ENCODE measurements at places on chromosomes 11 and 22.

DNA sequence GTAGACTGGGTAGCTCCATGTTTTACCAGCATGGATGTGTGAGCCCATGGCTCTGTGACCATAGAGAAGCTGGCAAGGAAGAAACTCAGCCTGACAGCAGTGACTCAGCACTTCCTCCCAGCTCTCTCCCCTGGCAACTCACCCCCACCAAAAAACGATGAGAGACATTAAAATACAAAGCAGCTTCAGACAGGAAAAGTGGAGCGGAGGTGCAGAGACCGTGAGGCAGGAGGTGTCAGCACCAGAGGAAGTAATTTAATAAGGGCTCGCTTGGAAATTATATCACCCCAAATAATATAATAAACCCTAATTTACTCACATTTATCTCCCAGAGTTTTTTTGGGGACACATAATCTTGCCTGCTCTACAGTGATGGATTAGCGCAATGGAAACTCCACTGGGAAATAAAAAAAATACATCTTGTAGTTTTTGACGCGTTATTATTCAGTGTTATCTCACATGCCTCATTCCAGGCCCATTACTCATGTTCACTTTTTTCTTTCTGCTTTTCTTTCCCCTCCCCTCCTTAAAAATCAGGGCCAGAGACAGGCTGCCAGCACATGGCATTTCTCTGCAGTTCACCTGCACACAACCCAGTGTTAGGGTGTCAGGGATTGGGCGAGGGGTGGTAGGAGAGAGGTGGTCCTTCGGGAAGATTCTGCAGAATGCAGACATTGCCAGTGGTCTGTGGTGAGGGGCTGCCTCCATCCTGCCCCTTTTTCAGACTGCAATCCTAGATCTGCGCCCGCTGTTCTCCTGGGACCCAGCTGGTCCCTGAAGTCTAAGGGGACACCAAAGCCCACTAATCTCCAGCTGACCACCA lies 170.8 kb downstream of the BUD13 start:
- H3K27ac ChIP-seq = no peak overlapping the region
- no peak overlapping the region for H3K4me3 ChIP-seq

DNA sequence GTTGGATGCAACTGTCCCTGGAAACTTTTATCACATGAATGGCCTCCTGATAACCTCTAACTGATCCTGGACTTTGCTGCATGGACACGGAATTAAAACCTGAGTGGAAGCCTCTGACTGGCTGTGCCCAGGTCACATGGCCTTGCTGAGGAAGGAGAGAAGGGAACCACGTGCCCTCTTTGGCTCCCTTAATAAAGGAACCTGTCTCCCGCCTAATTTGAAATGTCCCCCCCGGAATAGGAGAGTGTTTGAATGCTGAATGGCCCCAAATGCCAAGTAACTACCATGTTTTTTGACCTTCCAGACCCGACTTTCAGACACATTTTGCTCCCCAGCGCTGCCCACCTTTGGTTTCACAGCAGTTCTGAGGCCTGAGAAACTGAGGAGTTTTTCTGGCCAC lies 76.9 kb downstream of the ADAMTS15 start:
- H3K4me1 ChIP-seq = peaks cover 11% of the 10 kb centered on the region
- no peak for DNase-seq
- H3K4me3 ChIP-seq = no peak overlapping the region
- peak overlapping the region; percentile 86 for H3K27ac ChIP-seq

GRCh38 chr11:31817621-31818424 lies 6.7 kb upstream of the PAX6 start:
- DNase-seq = no peak
- H3K36me3 ChIP-seq = no peaks in the 10 kb centered on the region
- H3K27ac ChIP-seq = no peak overlapping the region
- H3K27me3 ChIP-seq = peaks cover 100% of the 10 kb centered on the region

DNA sequence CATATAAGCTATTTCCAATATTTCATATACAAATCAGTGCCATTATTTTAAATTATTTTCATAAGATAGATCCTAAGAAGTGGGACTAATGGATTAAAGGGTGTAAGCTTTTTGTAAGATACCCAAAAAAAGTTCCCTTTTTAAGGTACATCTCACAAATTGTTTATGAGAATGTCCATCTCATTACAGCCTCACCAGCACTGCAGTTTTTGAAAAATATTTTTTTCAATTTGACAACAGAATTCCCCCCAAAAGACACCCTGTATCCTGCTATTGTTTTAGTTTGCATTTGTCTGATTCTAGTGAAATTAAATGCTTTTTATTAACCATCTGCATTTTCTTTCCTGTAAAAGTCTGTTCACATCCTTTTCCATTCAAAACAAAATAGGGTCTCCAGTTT lies 69.0 kb downstream of the TIMP3 start:
- H3K4me1 ChIP-seq = no peaks in the 10 kb centered on the region
- no peaks in the 10 kb centered on the region for H3K36me3 ChIP-seq

DNA sequence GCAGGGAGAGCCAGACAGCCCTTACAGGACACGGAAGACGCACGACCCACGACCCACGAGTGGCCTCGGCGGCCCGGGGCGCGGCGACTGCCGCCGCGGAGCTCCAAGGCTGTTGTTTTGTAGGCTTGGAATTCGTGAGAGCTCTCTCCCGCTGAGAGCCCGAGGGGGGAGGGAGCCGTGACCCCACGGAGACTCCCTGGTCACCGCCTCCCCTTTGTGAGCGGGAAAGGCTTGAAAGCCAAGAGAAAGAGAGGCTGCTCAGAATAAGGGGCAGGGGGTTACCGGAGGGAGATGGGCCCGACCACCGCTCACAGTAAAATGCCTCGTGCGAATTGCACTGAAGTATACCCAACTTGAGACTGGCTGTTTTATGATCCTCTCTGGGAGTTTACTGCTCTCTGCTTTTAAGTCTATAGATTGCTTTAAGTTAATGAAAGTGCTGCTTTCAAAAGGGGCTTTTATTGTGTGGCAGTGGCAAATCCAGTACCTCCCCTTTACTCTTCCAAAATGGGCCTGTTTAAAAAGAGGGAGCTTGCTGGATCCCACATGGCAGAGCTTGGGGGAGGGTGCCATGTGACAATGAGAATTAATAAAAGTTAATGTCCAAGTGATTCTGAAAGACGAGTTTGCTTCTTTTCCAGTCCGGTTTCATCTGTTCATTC lies 2.9 kb downstream of the PKNOX2 start:
- peak; percentile 36 for DNase-seq
- H3K4me1 ChIP-seq = peaks cover 58% of the 10 kb centered on the region
- H3K27me3 ChIP-seq = no peaks in the 10 kb centered on the region
- peak overlapping the region; percentile 72 for H3K27ac ChIP-seq
- H3K36me3 ChIP-seq = no peaks in the 10 kb centered on the region

- peak overlapping the region; percentile 50 for H3K4me3 ChIP-seq
- H3K36me3 ChIP-seq = no peaks in the 10 kb centered on the region
- H3K27me3 ChIP-seq = peaks cover 52% of the 10 kb centered on the region
Observed at GRCh38 chr11:112962579-112963367, 1.6 kb downstream of the NCAM1 start.

- peak overlapping the region; percentile 21 for H3K27ac ChIP-seq
- no peaks in the 10 kb centered on the region for H3K27me3 ChIP-seq
- H3K36me3 ChIP-seq = no peaks in the 10 kb centered on the region
- DNase-seq = no peak
- H3K4me1 ChIP-seq = peaks cover 26% of the 10 kb centered on the region
Observed at GRCh38 chr11:86040919-86041850, 27.7 kb downstream of the PICALM start.

GRCh38 chr11:45662096-45662664 lies 3.2 kb downstream of the CHST1 start:
- DNase-seq = no peak
- no peaks in the 10 kb centered on the region for H3K36me3 ChIP-seq
- H3K4me3 ChIP-seq = no peak overlapping the region
- no peaks in the 10 kb centered on the region for H3K27me3 ChIP-seq
- H3K4me1 ChIP-seq = peaks cover 22% of the 10 kb centered on the region

GRCh38 chr11:65375012-65375411 lies 7.4 kb downstream of the SLC25A45 start:
- no peaks in the 10 kb centered on the region for H3K27me3 ChIP-seq
- DNase-seq = no peak
- peaks cover 14% of the 10 kb centered on the region for H3K4me1 ChIP-seq
- H3K27ac ChIP-seq = no peak overlapping the region

DNA sequence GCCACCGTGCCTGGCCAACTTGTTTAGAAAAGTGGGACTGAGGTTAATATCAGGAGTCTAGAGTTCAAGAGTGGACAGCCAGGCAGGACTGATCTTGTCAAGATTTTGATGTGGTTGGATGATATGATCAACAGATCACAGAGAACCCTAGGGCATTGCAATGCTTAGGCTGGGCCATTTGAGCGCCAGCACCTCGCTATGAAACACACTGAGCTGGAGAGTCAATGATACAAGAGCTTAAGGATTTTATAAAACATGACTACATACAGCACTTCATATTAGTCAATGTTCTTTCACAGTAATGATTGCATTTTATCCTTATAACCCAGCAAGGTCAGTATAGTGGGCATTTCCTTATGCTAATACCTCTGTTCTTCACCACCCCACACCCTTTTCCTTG lies 15.4 kb upstream of the PEX26 start:
- H3K4me3 ChIP-seq = no peak overlapping the region
- peak overlapping the region; percentile 53 for H3K27ac ChIP-seq
- H3K36me3 ChIP-seq = no peaks in the 10 kb centered on the region

GRCh38 chr11:122647736-122648275 lies 7.7 kb upstream of the UBASH3B start:
- no peaks in the 10 kb centered on the region for H3K36me3 ChIP-seq
- no peaks in the 10 kb centered on the region for H3K4me1 ChIP-seq
- H3K27ac ChIP-seq = no peak overlapping the region
- no peak for DNase-seq

DNA sequence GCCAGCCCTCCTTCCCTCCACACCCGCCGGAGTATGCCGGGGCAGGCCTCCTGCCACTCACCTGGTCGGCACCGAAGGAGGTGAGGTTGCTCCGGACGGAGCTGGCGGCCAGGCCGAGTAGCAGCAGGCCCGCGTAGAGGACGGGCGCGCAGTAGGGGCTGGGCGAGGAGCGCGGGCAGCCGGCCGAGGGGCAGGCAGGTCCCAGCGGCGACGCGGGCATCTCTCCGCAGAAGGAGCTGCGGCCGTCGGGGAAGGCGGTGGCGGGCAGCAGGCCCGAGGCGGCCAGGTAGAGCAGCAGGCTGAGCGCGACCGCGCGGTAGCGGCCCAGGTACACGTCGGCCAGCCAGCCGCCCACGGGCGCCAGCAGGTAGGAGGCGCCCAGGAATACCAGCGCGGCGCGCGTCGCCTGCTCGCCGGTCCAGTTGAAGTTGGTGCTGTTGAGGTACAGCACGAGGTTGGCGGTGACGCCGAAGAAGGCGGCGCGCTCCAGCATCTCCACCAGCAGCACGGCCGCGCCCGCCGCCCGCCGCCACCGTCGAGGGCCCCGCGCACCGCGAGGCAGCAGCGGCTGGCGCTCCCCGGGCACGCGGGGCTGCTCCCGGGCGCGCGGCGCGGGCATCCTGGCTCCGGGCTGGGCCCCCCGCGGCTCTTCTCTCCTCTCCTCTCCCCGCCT lies 907 bp downstream of the SLC15A3 start:
- peak; percentile 54 for DNase-seq
- peak overlapping the region; percentile 60 for H3K4me3 ChIP-seq
- peak overlapping the region; percentile 78 for H3K27ac ChIP-seq
- no peaks in the 10 kb centered on the region for H3K4me1 ChIP-seq
- H3K27me3 ChIP-seq = no peaks in the 10 kb centered on the region
- no peaks in the 10 kb centered on the region for H3K36me3 ChIP-seq

DNA sequence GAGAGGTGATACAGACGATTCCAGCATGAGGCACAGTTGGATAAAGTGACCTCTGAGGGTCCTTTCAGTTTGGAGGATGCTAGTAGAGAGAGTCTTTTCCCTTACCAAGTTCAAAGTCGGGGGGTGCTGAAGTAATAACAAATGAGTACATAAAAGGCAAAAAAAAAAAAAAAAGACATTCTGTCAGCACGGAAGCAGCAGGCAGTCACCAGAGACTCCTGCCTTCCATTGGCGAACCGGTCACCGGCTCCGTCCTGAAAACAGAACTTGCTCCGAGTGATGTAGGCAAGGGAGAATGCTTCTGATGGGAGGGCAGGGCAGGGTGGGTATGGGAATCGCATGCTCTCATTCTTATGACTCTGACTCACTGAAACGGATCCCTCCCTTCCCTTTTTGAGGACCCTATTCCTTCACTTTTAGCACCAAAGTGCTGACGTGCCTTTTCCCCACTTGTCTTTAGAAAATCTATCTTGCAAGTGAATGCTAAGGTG lies 65.9 kb downstream of the PRR5L start:
- H3K27ac ChIP-seq = peak overlapping the region; percentile 21
- no peaks in the 10 kb centered on the region for H3K27me3 ChIP-seq
- H3K36me3 ChIP-seq = no peaks in the 10 kb centered on the region
- peaks cover 5% of the 10 kb centered on the region for H3K4me1 ChIP-seq

DNA sequence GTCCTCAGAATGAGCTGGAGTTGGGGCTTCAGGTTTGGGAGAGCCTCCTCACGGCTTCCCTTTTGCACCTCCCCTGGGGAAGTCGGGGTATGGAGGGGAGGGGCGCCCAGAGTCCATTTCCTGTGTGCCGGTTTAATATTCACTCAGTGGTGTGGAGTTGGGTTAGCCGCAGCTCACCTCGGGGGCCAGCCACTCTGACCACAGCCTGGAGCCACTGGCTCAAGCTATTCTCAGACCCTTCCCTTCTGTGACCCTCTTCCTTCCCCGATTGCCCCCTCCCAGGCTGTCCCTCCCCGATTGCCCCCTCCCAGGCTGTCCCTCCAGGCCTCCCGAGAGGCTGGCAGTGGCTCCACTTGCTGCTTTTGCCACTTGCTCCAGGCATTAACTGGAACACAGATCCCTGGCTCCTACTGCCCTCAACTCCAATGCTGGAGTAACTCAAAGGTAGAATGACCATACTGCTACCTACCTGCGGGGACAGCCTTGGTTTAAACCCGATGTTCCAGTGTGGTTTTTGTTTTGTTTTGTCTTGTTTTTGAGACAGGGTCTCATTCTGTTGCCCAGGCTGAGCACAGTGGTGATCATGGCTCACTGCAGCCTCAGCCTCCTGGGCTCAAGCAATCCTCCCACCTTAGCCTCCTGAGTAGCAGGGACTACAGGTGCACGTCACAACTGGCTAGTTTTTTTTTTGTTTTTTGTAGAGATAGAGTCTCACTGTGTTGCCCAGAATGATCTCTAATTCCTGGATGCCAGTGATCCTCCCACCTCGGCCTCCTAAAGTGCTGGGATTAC lies 29.3 kb downstream of the RPUSD4 start:
- H3K4me1 ChIP-seq = no peaks in the 10 kb centered on the region
- no peaks in the 10 kb centered on the region for H3K36me3 ChIP-seq
- no peak for DNase-seq
- no peaks in the 10 kb centered on the region for H3K27me3 ChIP-seq
- no peak overlapping the region for H3K4me3 ChIP-seq

Data from tibial artery (tissue), 4 donors.